Adrenal gland (tissue), 19 donors: ENCODE measurements at places on chromosomes 6 and 20. TPM values are rescaled to one million over a fixed set of nuclear protein-coding genes. Genes with fewer than 3 reads are reported as not detected.

DNA sequence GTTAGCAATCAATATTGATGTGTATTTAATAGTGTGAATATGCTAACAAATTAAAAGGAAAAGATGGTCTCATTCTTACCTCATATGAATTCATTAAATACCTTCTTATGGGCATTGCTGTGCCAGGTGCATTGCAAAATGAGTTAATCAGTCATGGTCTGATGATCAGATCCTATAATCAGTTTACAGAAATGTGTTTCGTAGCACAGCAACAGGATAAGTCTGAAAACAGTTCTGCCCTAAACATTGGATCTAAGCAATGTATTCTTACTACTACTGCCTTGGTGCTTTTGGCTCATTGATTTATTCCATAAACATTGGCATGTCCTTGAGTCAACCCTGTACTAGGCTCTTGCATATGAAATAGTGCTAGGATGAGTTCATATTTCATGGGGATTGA is 417.0 kb upstream of the JAG1 start:
- DNase-seq: no peak
- no peaks in the 10 kb centered on the region for H3K4me1 ChIP-seq
- no peak overlapping the region for H3K4me3 ChIP-seq
- no peaks in the 10 kb centered on the region for H3K27me3 ChIP-seq
- no peaks in the 10 kb centered on the region for H3K36me3 ChIP-seq
- H3K27ac ChIP-seq: no peak overlapping the region

- no peaks in the 10 kb centered on the region for H3K27me3 ChIP-seq
- no peaks in the 10 kb centered on the region for H3K4me1 ChIP-seq
- no peak overlapping the region for H3K27ac ChIP-seq
- H3K36me3 ChIP-seq: no peaks in the 10 kb centered on the region
- no peak overlapping the region for H3K4me3 ChIP-seq
Observed at GRCh38 chr6:137925141-137925698, 58.2 kb downstream of the TNFAIP3 start.

GRCh38 chr20:17671011-17671410 is 11.0 kb downstream of the RRBP1 start:
- peaks cover 3% of the 10 kb centered on the region for H3K36me3 ChIP-seq
- no peaks in the 10 kb centered on the region for H3K27me3 ChIP-seq
- no peak for DNase-seq
- no peak overlapping the region for H3K4me3 ChIP-seq
- peaks cover 31% of the 10 kb centered on the region for H3K4me1 ChIP-seq

CASS4 gene
- 0.73 TPM for polyA plus RNA-seq

- H3K4me3 ChIP-seq: no peak overlapping the region
- DNase-seq: no peak
- H3K27ac ChIP-seq: no peak overlapping the region
- no peaks in the 10 kb centered on the region for H3K4me1 ChIP-seq
Observed at GRCh38 chr6:21713481-21713880, 119.9 kb downstream of the SOX4 start.

- no peaks in the 10 kb centered on the region for H3K36me3 ChIP-seq
- H3K27ac ChIP-seq: no peak overlapping the region
- H3K4me1 ChIP-seq: no peaks in the 10 kb centered on the region
- H3K4me3 ChIP-seq: no peak overlapping the region
- DNase-seq: no peak
Observed at GRCh38 chr20:11231742-11232648, 558.2 kb upstream of the JAG1 start.

DNA sequence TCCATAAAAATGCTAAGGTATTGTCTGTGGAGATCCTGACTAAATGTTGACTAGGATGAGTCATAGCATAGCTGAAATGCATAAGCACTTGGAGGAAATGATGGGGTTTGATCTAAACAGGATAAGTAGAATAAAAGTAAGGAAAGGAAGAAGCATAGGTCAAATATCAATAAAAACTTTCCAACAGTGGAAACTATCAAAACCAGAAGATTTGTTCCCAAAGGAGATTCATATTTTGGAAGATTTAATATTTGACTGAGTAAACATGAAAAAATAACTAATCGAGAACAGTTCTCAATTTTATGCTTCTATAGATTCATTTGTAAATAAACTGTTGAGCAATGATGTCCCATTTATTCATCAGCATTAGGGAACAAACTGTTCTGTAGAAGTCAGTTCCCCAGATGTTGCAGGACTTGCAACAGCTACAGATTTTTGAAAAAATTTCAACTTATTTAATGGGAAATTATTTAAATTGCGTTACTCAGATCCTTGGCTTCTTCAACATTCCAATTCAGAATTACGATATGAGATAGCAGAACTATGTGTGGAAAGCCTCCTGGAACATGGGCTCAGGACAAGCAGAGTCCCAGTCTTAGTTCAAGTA is 133.7 kb upstream of the TBX18 start:
- no peaks in the 10 kb centered on the region for H3K4me1 ChIP-seq
- DNase-seq: no peak
- no peaks in the 10 kb centered on the region for H3K27me3 ChIP-seq
- H3K36me3 ChIP-seq: no peaks in the 10 kb centered on the region
- H3K27ac ChIP-seq: no peak overlapping the region

TMEM74B gene
- polyA plus RNA-seq: 9.5 TPM
